ENCODE measurements at places on chromosomes 1 and 21. TPM values are rescaled to one million over a fixed set of nuclear protein-coding genes. Genes with fewer than 3 reads are reported as not detected.

DNA sequence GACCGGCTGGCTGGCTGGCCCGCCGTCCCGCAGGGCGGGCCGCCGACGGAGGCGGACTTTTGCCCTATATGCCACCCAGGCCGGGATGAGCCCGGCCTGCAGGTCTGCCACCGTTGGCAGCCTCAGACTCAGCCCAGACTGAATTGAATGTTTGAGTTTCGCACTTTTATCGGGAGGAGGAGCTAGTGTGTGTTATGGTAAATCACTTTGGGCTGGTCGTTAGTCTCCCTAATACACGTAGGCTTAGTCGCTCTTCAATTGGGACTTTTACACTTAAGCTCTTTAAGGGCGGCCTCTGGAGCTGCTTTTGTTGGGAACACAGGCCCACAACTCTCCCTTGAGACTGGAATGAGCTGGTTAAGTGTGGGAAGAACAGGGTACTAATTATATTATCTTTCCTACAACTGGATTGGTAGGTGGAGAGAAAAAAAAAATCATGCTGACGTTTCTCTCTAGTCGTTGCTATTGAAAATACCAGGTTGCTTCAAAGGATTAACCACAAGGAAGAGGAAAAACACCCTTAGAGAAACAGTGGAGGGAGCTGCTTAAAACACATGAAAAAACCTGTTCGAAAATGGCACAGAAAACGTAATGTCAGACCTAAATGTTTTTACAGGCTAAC, 1.4 kb upstream of the IRF2BP2 start:
- peak; percentile 77 for DNase-seq

GRCh38 chr1:225426395-225427234, 1.2 kb downstream of the LBR start:
- DNase-seq = peak; percentile 34

DNA sequence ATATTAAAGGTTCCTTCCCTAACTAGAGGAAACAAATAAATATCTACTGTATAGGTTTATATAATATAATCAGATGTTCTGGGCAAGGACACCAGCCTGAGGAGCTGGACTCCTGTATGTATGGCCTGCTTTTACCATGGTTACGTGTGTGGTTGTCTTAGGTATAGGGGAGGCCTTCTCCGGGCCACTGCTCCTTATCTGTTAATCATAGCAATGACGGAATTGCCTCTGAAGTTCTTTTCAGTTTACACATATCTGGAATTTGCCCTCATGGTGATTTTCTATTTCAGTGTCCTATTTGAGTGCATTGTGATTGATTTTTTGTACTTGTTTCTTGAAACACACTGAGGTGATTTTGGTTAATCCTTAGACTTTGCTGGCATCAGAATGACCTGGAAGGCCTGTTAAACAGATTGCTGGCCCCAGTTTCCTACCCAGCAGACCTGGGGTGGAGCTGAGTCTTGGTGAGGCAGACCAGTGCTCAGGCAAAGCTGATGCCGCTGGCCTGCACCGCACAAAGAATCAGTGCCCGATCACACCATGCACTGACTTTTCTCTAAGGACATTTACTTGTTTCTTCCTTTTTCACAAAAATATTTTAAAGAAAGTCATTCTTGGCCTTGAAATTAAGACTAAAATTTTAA, 18.5 kb downstream of the ABCB10 start:
- DNase-seq = no peak

GRCh38 chr1:40350391-40350790, 23.1 kb upstream of the SMAP2 start:
- no peak for DNase-seq

DNA sequence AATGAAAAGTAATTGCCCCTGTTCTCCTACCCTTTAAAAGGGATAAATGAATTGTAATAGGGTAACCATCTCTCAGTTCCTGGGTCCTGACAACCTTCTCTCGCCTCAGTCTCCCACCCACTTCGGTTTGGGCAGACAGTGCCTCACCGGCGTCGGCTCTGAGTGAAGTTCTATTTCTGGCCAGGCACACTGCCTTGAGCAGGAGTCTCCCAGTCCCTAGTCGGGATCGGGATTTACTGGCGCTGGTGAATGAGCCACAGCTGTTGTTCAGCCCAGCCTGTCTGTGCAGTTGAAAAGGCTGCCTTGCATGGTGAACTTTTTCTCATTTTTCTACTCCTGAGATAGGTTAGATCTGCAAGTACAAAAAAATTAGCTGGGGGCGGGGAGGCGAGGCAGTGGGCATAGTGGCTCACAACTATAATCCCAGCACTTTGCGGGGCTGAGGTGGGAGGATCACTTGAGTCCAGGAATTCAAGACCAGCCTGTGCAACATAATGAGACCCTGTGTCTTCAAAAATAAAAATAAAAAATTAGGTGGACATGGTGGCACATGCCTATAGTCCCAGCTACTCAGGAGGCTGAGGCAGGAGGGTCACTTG, 7.4 kb downstream of the PLEKHM2 start:
- peak; percentile 54 for DNase-seq

Gene C4BPA
- 0.36 TPM for polyA plus RNA-seq

Gene ADORA3
- 0.32 TPM for polyA plus RNA-seq

Gene SORT1
- not detected for polyA plus RNA-seq

Gene KLHDC9
- 1.4 TPM for polyA plus RNA-seq

Gene CYP2J2
- 41.7 TPM for polyA plus RNA-seq

All from muscle of arm (tissue), 14 donors.